Activated CD4-positive, alpha-beta T cell treated with anti-CD3 and anti-CD28 coated beads, Interleukin-10, Interleukin-2, amounts not matched to agents 100 ng/mL and 50 ng/mL, durations not matched to agents 16 hours and 8 hours (primary cell): ENCODE measurements at places on chromosomes 3 and 15.
A peak's percentile ranks its signal among the peaks of the same experiment; 100 is the strongest.

- no peak for DNase-seq
Observed at GRCh38 chr3:96755519-96755918, 58.9 kb upstream of the EPHA6 start.

DNA sequence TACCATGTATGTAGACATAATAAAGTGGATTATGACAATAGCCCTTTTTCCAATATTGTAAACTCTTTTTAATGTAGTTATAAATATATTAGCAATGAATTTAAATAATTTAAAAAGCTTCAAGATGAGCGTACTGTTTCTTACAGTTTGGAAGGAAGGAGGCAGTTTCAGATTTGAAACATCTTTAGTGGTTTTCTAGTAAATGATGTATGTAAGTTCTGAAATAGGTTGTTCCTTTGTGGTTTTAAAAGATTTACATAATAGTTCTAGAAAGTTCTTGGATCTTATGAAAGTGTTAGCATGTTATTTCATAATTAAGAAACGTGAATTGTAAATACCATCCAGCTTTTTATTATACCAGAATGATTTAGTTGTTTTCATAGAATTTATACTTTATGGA is 16.0 kb downstream of the DNAJC19 start:
- DNase-seq, result no peak

GRCh38 chr3:184380185-184380626 is 352 bp downstream of the CHRD start:
- DNase-seq, result no peak

- DNase-seq, result no peak
Observed at GRCh38 chr3:62968128-62968527, 92.9 kb upstream of the CADPS start.

DNA sequence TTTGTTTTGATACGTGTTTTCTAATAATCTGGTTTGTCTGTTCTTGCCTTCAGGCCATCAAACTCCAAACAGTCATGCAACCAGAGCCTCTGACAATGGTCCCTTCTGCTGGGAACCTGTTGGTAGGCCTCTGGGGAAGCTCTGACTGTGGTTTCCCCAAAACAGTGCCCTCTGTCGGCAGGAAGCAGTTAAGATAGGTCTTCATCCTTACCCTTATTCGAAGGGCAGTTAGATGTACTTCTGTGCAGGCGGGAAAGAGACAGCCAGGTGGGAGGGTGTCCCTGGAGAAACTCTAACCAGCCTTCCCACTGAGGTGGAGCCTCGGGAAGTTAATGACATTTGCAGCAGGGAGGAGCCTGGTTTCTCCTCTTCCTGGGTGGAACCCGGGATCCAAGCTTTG is 81.6 kb upstream of the CHMP2B start:
- peak; percentile 34 for DNase-seq

DNA sequence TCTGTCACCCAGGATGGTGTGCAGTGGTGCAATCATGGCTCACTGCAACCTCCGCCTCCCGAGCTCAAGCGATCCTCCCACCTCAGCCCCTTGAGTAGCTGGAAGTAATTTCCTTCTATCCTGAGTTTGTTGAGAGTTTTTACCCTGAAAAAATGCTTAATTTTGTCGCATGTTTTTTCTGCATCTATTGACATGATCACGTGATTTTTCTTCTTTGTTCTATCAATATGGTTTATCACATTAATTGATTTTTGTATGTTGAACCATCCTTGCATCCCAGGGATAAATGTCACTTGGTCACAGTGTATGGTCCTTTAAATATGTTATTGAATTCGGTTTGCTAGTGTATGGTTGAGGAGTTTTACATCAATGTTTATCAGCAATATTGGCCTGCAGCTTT is 11.9 kb upstream of the OR5K4 start:
- DNase-seq, result no peak

- DNase-seq, result no peak
Observed at GRCh38 chr15:99454941-99455788, 110.6 kb upstream of the MEF2A start.
